ENCODE measurements at places on chromosomes 5 and 9. TPM values are rescaled to one million over a fixed set of nuclear protein-coding genes. Genes with fewer than 3 reads are reported as not detected.

The RAPGEF1 gene
- 27.2 TPM for total RNA-seq

The SNAPC3 gene
- total RNA-seq, result 45.6 TPM

The PCDHB7 gene
- total RNA-seq, result 2.0 TPM

The DIRAS2 gene
- under 0.01 TPM for total RNA-seq
